ENCODE measurements at places on chromosomes 6 and 20.

GRCh38 chr6:11333132-11333849 lies 100.8 kb upstream of the NEDD9 start:
- no peak for DNase-seq

DNA sequence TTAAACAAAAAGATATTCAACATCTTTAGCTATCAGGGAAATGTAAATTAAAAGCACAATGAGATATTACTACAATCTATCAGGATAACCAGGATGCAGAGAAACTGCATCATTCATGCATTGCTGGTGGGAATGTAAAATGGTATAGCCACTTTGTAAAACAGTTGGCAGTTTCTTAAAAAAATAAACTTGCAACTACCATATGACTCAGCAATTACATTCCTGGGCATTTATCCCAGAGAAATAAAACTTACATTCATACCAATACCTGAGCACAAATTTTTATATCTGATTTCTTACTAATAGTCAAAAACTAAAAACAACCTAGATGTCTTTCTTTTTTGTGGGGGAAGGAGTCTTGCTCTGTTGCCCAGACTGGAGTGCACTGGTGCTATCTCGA lies 190.3 kb upstream of the TAB2 start:
- DNase-seq, result no peak

- DNase-seq, result no peak
Measured at GRCh38 chr6:82761674-82762345, 303.8 kb downstream of the UBE3D start.

DNA sequence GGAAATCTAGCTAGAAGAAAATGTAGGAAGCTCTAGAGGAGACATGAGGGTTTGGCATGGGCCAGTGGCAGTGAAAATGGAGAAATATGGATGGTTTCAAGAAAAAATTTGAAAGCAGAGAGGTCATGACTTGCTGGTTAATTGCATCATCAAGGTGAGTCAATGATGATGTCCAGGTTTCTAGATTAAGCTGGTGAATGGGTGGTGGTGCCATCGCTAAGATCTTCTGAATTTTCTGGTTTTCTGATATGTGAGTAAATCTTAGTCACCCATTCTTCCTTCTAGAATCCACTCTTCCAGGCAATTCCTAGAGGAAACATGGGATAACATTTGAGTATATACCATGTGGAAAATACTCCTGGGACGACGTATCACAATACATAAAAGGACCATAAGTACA lies 25.0 kb downstream of the SH3BGRL2 start:
- no peak for DNase-seq

- DNase-seq, result peak; percentile 90
Measured at GRCh38 chr6:166556863-166557322, 29.6 kb downstream of the RAMACL start.

DNA sequence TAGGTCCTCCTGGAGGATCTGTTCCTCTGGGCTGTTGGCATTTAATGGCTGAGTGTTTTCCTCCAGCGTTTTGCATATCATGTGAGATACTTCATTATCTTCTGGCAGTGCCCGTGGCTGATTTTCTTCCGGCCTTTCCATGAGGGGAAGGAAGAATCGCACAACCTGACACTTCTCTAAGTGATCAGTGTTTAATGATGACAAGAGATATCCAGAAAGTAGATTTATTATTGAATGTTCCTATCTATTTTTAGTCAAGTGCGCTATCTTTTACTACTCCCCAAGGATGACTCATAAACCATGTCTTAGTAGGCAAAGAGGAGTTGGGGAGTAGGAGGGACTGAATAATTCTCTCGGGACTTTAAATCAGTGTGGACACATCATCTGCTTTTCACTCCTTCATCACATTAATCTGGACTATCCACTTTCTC lies 149.7 kb downstream of the PLCB4 start:
- DNase-seq, result no peak

DNA sequence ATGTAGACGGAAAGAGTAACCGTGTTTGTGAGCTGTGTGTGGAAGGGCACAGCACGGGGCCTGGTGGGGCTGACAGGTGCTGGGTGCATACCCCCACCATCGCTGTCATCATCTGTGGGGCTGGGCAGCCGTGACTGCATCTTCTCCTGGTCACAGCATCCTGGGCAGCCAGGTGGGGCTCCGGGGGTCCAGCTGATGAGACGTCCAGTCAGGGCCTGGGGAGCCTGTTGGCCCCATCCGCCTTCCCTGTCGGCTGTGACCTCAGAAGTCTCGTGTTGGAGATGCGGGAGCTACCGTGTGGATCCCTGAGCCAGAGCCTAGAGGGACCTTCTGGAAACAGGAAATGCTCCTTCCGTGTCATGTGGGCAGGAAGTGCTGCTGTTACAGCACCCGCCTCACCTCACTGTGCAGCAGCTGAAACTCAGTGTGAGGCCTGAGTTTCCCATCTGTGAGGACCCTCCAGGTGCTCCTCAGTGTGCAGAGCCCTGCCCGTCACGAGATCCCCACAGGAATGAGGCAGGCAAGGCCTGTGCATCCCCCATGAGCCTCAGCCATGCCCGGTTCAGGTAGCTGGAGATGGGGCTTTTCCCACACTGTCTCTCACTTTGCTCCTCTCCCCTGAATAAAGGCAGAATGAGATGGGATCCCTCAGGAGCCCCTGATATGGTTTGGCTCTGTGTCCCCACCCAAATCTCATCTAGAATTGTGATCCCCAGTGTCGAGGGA lies 108.7 kb downstream of the ERMARD start:
- no peak for DNase-seq

DNA sequence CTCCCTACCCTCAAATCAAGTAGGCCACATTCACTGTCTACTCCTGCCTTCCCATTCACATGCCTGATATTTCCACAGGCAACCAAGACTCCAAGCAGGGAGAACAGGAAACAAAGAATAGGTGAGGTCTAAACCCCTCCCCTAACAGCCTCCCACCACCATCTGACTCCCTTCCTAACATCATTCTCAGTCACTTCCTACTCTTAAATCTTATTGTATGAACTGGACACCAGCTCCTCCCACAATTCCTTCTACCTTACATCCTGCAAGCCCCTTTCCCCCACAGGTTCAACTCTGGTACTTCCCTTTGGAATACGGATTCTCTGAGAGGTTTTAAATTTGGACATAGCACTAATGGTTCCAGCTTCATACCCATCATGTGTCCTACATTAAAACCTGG lies 944 bp upstream of the C6orf136 start:
- no peak for DNase-seq

Data from right hindlimb (tissue), 1 donor.